PC-3 (cell line): ENCODE measurements at places on chromosomes 12 and 14. TPM values are rescaled to one million over a fixed set of nuclear protein-coding genes. Genes with fewer than 3 reads are reported as not detected.
A peak's percentile ranks its signal among the peaks of the same experiment; 100 is the strongest.

CLSTN3 gene
- total RNA-seq, result 10.9 and 14.2 TPM in 2 replicates

KCNA5 gene
- not detected in 2 replicates for total RNA-seq

KRT6B gene
- 7.7 and 8.5 TPM in 2 replicates for total RNA-seq

TMCC3 gene
- 4.7 and 6.5 TPM in 2 replicates for total RNA-seq

OR6C70 gene
- total RNA-seq, result not detected in 2 replicates

ANHX gene
- not detected in 2 replicates for total RNA-seq

CYP27B1 gene
- 8.1 and 8.6 TPM in 2 replicates for total RNA-seq

LBHD2 gene
- not detected in 2 replicates for total RNA-seq

REM2 gene
- total RNA-seq, result 0.18 TPM in 1 of 2 replicates, not detected in the other

DNA sequence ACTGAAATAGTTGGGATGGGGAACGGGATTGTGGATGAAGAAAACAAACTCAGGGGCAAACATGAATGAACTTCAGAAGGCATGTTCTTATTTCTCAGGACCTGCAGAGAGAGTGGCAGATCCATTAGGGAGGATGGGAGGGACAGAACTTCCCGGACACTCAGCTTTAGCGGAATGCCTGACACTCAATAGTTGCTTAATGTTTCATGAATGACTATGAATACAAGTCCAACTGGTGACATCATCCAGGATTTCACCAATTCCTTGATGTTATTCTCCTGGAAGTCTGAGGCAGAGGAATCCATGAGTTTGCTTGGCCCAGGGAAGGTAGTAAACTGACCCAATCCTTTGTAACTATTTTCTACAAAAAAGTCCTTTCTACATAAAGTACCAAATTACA, 37.8 kb upstream of the LRRC10 start:
- H3K27me3 ChIP-seq, result no peaks in the 10 kb centered on the region
- H3K4me1 ChIP-seq, result no peaks in the 10 kb centered on the region
- DNase-seq, result peak; percentile 60
- no peak overlapping the region for H3K4me3 ChIP-seq
- no peak overlapping the region for H3K27ac ChIP-seq

DNA sequence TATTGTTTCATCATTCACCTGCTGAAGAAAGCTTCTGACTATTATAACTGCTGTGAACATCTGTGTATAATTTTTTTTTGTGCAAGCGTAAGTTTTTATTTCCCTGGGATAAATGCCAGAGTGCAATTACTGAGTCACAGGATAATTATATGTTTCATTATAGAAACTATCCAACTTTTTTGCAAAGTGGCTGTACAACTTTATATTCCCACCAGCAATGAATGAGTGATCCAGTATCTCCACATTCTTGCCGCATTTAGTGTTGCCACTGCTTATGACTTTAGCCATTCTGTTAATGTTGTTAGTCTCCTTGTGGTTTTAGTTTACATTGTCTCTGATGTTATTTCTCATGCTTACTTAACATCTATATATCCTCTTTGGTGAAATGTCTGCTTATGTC, 88.1 kb upstream of the CCDC175 start:
- peak; percentile 87 for DNase-seq
- no peak overlapping the region for H3K27ac ChIP-seq
- H3K4me1 ChIP-seq, result no peaks in the 10 kb centered on the region
- H3K27me3 ChIP-seq, result peaks cover 22% of the 10 kb centered on the region; the same call in 1 of the 2 replicates
- H3K4me3 ChIP-seq, result no peak overlapping the region

GRCh38 chr14:70810621-70811020, 1.3 kb upstream of the MAP3K9 start:
- H3K27ac ChIP-seq, result 0 out of 2 replicates have a peak overlapping the region, but pooled peaks have one; percentile 1
- no peak for DNase-seq
- H3K36me3 ChIP-seq, result no peaks in the 10 kb centered on the region

DNA sequence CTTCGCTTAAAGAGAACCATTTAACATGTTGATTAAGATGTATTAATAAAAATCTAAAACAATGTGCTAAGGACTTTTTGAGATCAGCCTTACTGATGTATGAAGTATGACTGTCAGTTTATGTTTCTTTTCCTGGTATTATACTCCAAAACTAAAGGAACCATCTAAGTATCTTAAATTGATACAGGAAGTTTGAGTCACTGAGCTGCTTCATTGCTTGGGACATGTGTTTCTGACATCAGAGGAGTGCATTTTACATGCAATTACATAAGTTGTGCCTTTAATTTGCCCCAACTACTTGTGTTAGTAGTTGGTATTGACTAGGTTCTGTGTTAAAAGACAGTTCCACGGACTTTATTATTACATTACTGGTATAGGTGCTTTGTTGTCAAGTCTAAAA, 50.9 kb downstream of the PROX2 start:
- DNase-seq, result no peak
- H3K4me3 ChIP-seq, result no peak overlapping the region
- H3K36me3 ChIP-seq, result peaks cover 49% of the 10 kb centered on the region
- no peak overlapping the region for H3K27ac ChIP-seq
- H3K27me3 ChIP-seq, result no peaks in the 10 kb centered on the region

GRCh38 chr12:23253191-23253590, 628.2 kb downstream of the ETNK1 start:
- no peak for DNase-seq
- H3K36me3 ChIP-seq, result no peaks in the 10 kb centered on the region
- no peaks in the 10 kb centered on the region for H3K27me3 ChIP-seq
- H3K27ac ChIP-seq, result no peak overlapping the region
- H3K4me1 ChIP-seq, result no peaks in the 10 kb centered on the region

DNA sequence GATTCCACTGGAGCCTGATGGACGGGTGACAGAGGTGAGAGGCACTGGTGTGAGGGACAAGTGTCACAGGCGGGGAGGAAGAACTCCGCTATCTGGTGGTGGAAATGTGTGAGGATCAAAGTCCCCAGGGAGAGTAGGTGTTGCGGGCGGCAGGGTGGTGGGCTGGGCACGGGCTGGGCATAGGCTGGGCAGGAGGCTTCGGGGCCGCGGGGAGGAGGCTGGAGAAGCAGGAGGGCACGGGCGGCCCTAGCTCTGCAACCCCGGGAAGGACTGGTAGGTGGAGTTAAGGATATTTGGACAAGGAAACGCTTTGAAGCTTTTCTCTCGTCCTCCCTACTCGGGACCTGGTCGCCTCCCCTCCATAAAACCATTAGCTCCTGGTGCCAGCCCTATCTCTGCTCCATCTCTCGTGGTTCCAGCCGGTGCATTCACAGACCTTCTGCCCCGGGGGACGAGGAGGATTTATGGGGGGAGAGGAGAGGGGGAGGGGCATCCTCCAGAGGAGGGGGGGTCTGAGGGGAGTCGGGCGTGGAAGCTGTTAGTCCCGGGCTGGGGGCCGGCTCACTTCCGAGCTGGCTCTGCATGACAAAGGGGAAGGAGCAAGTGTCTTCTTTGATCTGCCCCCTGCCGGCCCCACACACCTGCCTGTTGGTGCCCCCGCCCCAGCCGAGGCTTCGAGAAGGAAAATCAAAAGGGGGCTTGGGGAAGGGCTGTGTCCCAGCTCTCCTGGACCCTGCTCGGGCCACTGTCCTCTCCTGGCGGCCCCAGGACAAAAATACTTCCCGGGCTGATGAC, 504 bp downstream of the WNT5B start:
- H3K27ac ChIP-seq, result no peak overlapping the region
- peak overlapping the region; percentile 66 for H3K4me3 ChIP-seq
- H3K4me1 ChIP-seq, result 0 out of 2 replicates have a peak, but pooled peaks cover 9% of the 10 kb centered on the region
- no peak for DNase-seq
- peaks cover 14% of the 10 kb centered on the region for H3K27me3 ChIP-seq

DNA sequence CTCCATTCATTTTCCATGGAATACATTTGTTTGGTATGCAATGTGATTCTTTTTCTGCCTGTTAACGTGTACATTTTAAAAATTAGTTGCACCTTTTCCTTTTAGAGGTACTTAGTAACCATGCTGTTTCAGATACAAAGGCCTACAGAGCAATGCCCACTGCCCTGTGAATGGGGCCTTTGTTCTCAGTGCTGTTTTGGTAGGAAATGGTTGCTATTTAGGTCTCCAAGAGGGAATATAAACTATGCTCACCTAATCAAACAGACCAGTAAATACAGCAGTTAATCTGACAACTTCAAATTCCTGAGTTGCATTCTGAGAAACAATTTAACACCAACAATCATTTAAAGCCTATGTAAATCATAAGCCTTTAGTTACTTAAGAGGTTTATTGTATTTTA, 188.7 kb downstream of the BCAT1 start:
- no peak overlapping the region for H3K4me3 ChIP-seq
- no peak overlapping the region for H3K27ac ChIP-seq
- peaks cover 18% of the 10 kb centered on the region for H3K27me3 ChIP-seq
- no peaks in the 10 kb centered on the region for H3K36me3 ChIP-seq

DNA sequence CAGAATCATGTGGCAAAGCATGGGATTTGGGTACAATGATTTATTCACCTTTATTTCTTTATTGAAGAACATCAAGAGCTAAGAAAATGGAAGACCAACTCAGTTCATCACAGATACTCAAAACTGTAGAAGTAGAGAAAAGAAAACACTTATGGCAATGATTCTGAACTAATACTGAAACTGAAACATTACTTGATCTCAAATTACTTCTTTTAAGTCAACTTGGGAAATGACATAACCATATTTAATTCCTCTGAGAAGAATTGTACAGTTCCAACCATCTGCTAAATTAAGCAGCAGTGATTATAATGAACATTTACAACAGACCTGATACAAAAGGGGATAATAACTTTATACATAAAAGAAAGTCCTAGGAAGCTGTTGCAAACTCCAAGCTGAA, 466.5 kb downstream of the TMTC2 start:
- H3K4me1 ChIP-seq, result no peaks in the 10 kb centered on the region
- no peak overlapping the region for H3K27ac ChIP-seq
- no peaks in the 10 kb centered on the region for H3K27me3 ChIP-seq
- H3K36me3 ChIP-seq, result no peaks in the 10 kb centered on the region
- no peak overlapping the region for H3K4me3 ChIP-seq

- no peaks in the 10 kb centered on the region for H3K36me3 ChIP-seq
- H3K27me3 ChIP-seq, result no peaks in the 10 kb centered on the region
- H3K4me1 ChIP-seq, result peaks cover 9% of the 10 kb centered on the region; the same call in 1 of the 2 replicates
- H3K27ac ChIP-seq, result no peak overlapping the region
These were observed 222.6 kb downstream of the ADAMTS20 start for GRCh38 chr12:43329375-43329774.

GRCh38 chr14:96316087-96316486, 47.1 kb downstream of the ATG2B start:
- H3K4me3 ChIP-seq, result no peak overlapping the region
- H3K36me3 ChIP-seq, result no peaks in the 10 kb centered on the region; the same call in 1 of the 2 replicates
- no peak for DNase-seq
- H3K27ac ChIP-seq, result no peak overlapping the region
- no peaks in the 10 kb centered on the region for H3K27me3 ChIP-seq
- H3K4me1 ChIP-seq, result no peaks in the 10 kb centered on the region

GRCh38 chr14:55038708-55039107, 11.7 kb downstream of the SOCS4 start:
- peak; percentile 90 for DNase-seq
- H3K4me1 ChIP-seq, result peaks cover 16% of the 10 kb centered on the region
- peak overlapping the region; percentile 46 for H3K27ac ChIP-seq
- peaks cover 34% of the 10 kb centered on the region for H3K36me3 ChIP-seq
- H3K27me3 ChIP-seq, result no peaks in the 10 kb centered on the region
- no peak overlapping the region for H3K4me3 ChIP-seq

- no peak for DNase-seq
- no peak overlapping the region for H3K27ac ChIP-seq
- no peak overlapping the region for H3K4me3 ChIP-seq
These were observed 672.9 kb downstream of the BCL11B start for GRCh38 chr14:98599082-98599481.
